ENCODE measurements at places on chromosomes 6 and 20.
A peak's percentile ranks its signal among the peaks of the same experiment; 100 is the strongest.

GRCh38 chr20:25672659-25673235 lies 23.9 kb downstream of the ZNF337 start:
- no peak for DNase-seq

DNA sequence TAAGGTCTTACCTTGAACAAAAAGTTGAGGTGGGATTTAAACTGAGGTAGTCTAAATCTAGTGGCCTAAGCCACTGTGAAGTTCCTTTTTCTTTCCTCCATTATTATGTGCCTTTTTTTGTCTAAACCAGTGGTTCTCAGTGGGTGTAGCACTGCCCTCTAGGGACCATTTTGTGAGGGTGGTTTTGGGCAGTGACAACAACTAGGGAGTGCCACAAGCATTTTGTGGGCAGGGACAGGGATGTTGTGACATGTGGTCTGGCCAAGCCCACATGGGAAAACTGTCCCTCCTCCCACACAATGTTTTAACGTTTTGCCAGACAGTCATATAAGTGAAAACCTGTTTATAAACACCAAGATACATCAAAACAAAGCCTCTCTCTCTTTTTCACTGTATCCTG lies 899.4 kb upstream of the FLRT3 start:
- no peak for DNase-seq

DNA sequence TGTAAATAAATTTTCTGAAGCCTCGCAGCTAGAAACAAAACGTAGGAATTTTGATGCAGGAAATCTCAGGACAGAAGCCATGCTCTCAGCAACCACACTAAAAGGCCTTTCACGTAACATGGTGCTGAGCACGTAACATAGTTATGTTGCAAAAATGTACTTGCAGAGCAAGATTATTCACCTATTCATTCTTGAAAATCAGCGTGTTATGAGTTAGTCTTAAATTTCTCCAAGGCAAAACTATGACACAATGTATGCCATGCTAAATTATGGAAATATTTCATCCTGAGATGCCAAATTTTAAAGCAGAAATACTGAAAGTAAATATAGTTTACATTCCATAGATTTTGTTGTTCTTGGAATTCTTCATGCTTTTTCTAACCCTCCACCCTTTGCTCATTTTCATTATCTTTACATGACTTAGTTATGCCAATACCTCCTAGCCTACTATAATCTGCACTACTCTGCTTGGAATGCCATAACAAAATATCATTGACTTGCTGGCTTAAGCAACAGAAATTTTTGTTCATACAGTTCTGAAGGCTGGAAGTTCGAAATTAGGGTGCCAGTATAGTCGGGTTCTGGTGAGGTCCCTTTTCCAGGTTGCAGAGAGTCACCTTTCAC lies 179.8 kb upstream of the BMP5 start:
- DNase-seq = no peak

DNA sequence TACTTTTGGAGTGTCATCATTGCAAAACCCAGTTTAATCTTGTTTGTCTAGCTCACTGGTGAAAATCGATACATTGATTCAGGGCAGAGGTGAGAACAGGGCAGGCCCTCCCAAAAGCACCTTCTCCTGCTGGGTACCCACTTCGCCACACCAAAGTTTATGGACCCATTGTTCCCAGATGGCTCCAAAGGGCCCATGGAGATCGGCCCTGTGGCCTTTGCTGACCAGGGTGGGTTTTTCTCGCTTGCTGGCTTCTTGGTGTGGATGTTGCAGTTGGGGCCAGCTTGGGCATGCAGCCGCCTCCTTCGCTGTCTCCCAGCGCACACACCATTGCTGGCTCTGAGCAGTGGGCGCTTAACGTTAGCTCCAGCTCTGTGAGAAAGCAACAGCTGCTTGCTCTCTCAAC lies 178.1 kb upstream of the PDE10A start:
- DNase-seq = no peak

DNA sequence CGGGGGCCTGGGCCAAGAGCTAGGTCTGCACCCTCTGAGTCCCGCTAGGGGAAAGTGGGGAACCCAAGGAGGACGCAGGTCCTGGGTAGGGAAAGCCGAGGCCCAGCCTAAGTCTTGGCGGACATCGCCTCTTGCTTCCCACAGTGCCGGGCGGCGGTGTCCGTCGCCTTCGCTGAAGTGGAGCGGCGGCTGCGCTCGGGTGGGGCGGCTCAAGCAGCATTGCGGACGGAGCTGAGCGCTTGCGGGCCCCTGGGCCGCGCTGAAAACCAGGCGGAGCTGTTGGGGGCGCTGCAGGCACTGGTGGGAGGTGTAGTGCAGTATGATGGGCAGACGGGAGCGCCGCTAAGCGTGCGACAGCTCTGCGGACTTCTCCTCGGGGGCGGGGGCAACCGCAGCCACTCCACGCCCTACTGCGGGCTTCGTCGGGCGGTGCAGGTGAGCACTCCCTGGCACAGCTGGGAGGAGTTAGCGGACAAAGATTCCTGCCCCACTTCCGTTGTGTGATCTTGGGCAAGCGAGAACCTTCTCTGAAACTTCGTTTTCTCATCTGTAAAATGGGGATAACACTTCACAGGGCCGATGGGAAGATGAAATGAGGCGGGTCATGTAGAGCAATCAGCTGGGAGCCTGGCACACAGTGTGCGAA lies 4.2 kb downstream of the PRSS16 start:
- peak; percentile 23 for DNase-seq
